ENCODE measurements at places on chromosomes 16 and 17. TPM values are rescaled to one million over a fixed set of nuclear protein-coding genes. Genes with fewer than 3 reads are reported as not detected.

GRCh38 chr17:36124879-36125824 is 21.5 kb downstream of the CCL4 start:
- DNase-seq, result no peak

DNA sequence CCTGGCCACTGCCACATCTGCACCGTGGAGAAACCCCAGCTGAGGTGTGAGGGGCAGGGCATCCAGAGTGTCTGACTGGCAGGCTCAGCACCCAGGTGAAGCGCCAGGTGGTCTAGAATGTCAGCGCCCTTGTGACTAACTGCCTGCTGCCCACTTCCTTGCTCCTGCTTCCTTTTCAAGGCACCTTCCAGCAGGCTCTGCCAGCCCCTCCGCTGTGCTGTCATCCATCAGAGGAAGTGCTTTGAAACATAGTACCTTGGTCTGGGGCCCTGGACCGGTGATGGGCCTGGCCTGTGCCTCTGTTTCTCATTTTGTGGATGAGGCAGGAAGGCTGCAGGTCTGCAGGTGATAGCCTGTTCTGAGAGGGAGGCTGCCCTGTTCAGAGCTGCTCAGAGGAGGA is 5.5 kb downstream of the SPNS2 start:
- no peak for DNase-seq

GRCh38 chr17:29573871-29574731 is 5.6 kb downstream of the TP53I13 start:
- DNase-seq, result no peak

- DNase-seq, result no peak
Observed at GRCh38 chr16:88285514-88285822, 97.3 kb upstream of the ZNF469 start.

DNA sequence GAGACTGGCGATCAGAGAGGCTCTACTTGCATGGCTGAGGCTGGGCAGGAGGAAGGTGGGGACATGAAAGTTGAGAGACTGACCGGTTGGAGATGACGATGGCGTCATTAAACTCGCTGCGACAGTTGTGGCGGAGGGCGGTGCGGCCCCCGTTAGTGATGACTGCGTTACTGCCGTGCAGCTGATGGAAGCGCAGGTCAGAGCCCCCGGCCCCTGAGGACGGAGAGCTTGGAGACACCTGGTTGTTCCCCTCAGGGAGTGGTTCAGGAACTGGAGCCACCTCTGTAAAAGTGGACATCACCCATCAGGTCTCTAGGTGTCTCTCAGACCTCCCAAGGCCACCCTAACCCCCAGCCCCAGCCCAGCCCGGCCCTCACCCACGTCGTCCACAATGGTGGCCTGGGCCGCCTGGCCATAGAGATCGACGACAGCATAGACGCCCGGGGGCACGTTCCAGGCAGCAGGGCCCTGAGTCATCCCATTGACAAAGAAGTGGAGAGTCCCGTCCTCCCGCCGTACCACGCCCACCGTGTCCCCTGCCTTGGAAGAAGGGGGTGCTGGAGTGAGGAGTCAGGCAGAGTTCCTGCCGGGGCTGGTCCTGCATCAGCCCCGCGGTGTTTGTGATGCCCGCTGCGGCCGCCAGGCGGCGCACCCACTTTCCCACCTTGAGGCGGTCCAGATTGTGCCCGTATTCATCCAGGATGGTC is 5.3 kb downstream of the NEURL4 start:
- peak; percentile 42 for DNase-seq

DNA sequence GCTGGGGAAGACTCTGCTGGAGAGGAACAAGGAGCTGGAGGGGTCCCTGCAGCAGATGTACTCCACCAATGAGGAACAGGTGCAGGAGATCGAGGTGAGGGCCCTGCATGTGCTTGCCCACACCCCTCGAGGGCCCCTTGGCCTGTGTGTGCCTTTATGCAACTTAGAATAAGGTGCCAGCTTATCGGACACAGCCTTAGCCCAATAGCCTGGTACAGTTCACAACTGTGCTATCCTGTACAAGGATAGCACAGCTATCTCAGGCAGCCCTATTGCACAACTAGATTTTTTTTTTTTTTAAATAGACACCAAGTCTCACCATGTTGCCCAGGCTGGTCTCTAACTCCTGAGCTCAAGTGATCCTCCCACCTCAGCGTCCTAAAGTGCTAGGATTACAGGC is 12.1 kb downstream of the CDR2L start:
- DNase-seq, result no peak

GRCh38 chr16:46947900-46948547 is 25.4 kb downstream of the DNAJA2 start:
- DNase-seq, result peak; percentile 70

The TMUB2 gene
- total RNA-seq, result 39.9 TPM

The ZNF19 gene
- 1.2 TPM for total RNA-seq

The FOXN1 gene
- not detected for total RNA-seq

The TMC7 gene
- 3.6 TPM for total RNA-seq
